ENCODE measurements at places on chromosomes 6 and 20.

GRCh38 chr6:132499757-132500156 is 13.2 kb downstream of the STX7 start:
- DNase-seq = no peak

DNA sequence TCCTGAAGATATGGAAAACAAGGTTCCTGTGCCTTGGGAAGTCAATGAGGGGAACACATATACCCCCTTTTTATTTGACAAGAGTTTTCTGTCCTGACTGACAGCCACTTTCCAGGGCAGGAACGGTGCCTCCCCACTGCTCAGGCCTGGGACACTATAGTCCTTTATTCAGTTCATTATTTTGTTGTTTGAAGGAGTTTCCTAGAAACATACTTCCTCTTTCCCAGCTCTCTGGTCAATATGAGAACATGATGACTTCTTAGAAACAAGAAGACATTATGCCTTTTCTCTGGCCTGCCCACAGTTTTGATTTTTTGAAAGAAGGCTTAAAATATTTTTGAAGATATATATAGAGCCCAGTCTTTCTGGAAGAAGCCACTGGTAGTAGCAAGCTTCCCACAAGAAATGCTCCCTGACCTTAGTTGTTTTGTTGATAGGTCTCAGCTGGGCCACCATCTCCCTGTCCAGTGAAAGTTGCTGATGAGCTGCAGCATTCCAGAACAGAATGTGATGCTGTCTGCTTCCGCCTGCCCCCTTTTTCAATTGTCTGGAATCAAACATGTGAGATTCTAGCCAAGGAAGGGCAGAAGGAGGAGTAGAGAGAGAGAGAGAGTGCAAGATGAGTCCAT is 350.0 kb upstream of the PRND start:
- no peak for DNase-seq

DNA sequence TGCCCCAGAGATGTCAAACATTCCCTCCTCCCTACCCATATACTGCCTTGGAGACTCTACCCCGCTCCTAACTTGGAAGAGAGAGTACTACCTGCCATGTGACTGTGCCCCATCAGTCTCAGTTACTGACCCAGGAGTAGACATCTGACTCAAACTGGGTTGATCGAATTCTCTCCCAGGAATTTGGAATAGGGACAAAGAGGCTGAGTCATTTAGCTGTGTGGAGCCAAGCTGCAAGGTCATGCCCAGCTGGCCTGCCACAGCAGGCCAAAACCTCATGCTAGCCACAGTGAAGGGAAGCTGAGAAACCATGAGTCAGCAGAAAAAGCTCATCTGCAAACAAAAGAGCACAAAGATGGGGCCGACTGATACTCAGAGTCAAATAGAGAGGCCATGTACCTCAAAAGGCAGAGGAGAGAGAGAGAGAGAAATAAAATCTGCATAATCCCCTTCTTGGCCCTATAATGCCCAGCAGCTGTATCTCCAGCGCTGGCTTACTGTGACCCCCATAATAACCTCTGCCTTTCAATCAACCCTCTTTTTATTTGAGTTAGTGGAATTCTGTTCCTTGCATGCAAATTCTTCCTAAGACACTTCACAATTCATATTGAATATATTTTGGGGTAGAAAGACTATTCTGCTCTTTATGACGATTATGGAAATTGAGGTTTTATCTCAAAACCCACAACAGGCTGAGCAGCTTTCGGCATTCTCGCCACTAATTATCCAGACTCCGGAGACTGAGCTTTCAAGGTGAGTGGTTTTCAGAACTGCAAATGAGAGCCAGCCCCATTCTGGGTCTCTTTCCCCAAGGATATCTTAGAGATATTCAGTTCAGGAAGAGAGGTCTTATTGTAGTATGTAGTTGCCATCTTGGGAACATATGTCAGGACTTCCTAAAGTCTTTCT is 21.4 kb upstream of the AKIRIN2 start:
- peak; percentile 87 for DNase-seq

DNA sequence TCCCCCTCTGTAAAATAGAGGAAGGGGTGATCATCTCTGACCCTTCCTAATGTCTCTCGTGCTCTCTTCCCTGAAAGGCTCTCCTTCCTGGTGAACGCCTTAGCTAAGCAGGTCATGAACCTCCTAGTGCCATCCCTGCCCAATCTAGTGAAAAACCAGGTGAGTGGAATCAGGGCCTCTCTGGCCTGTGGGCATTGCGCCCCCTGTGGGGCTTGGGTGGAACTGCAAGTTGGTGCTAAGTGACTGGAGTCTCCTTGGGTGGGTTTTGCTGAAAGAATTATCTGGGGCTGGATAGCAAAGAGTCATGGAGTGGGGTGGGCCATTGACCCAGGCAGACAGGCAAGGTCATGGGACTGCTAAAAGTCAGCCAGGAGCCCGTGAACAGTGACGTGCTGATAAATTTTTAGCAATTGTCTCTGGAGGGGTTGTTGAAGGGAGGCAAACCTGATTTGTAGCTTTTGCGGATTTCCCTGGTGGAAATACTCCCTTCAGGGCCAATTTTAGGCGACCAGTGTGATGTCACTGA is 8.9 kb downstream of the BPIFB1 start:
- DNase-seq = peak; percentile 58

DNA sequence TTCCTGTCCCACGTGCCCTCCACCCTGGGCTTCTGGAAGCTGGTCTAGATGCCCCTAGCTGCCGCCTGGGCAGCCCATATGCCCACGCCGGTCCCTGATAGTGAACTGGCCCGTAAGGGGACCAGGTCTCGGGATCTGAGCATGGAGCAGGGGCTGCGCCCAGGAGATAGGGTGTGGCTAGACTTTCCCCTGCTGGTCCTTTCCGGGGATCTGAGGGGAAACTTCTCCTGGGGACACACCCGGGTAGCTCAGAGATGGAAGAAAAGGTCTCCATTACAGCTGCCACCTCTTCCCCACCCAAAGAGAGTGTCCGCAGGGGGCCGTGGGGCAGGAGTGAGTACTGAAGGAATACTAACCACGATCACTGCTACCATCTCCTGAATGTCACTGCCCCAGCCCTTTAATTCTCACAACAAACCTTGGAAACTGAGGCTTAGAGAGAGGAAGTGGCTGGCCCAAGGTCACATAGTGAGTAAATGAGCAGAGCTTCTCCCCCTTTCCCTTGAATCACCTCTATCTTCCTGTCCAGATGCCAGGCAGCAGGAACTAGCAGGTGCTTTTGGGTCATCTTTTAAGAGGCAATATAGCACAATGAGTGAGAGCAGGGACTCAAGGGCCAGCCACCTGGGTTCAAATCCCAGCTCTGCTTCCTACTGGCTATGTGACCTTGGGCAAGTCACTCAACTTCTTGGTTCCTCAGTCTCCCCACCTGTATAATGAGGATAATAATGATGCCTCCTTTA is 11.8 kb upstream of the CCN5 start:
- DNase-seq = no peak

- DNase-seq = no peak
Observed at GRCh38 chr6:29924287-29924686, 18.0 kb upstream of the HLA-A start.

DNA sequence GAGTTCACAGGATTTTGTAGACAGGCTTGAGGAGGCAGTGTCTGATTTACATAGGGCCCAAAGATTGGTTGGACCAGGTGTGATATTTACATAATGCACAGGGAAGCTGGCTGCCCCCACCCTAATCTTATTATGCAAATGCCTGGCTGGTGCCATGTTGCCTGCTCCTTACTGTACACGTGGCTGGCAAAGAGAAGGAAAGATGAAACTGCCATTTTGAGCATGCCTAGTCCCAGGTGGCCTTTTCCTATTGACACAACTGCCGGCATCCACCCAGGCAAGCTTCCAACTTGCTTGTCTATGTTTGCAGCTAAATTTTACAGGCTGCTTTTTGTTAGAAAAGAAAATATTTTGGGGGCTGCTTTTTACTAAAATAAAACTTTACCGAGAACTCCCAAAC is 174.6 kb downstream of the LMBRD1 start:
- no peak for DNase-seq

- no peak for DNase-seq
Observed at GRCh38 chr6:139518556-139519091, 144.2 kb upstream of the CITED2 start.

DNA sequence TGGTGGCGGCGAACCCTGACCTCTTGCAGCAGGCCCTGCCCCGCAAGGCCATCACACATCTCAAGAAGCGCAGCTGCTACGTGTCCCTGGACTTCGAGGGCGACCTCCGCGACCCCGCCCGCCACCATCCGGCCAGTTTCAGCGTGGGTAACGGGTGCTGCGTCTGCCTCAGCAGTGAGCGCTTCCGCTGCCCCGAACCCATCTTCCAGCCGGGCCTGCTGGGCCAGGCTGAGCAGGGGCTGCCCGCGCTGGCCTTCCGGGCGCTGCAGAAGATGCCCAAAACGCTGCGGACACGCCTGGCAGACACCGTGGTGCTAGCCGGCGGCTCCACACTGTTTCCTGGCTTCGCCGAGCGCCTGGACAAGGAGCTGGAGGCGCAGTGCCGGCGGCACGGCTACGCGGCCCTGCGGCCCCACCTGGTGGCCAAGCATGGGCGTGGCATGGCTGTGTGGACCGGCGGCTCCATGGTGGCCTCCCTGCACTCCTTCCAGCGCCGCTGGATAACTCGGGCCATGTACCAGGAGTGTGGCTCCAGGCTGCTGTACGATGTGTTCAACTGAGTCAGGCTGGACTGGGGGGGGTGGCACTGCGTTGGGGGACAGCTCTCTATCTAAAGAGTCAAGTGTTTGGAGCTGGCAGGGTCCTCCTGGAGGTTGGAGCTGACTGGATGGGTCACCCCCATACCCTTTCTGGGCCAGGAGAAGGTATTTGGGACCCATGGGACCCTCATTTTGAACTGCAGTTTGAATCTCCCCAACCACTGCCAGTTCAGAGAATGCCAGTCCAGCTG is 1.1 kb downstream of the ACTL10 start:
- DNase-seq = peak; percentile 97

- no peak for DNase-seq
Observed at GRCh38 chr6:53311586-53311935, 37.2 kb downstream of the ELOVL5 start.

- DNase-seq = no peak
Observed at GRCh38 chr6:156102129-156102528, 646.5 kb upstream of the NOX3 start.

DNA sequence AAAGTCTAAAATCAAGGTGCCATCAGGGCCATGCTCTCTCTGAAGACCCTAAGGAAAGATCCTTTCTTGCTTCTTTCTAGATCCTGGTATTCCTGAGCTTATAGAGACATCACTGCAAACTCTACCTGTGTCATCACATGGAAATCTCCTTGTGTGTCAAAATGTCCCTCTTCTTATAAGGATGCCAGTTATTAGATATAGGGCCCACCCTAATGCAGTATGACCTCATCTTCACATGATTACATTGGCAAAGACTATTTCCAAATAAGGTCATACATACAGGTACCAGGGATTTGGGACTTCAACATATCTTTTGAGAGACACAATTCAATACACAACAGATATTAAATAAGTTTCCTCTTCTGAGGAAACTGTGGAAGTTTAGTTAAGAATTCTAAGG is 123.9 kb downstream of the UNC5CL start:
- DNase-seq = no peak

- DNase-seq = no peak
Observed at GRCh38 chr20:17282501-17282900, 55.7 kb downstream of the PCSK2 start.

DNA sequence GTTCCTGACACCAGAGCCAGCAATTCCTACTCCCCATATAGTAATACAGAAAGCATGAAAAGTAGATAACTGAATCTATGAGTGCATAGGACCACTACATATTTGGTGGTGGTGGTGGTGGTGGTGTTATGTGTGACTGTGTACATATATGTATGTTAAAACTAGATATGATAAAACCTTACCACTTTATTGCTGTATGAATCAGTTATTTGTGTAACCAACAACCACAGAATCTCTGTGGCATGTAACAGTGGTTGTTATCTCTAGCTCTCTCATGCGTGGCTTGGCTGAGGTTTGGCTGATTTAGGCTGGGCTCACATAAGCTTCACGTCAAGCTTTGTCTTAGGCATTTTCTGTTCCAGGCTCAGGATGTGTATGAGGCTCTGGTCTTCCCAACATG is 55.7 kb downstream of the PLCB1 start:
- DNase-seq = no peak

GRCh38 chr6:106510090-106510970 is 119.0 kb downstream of the RTN4IP1 start:
- DNase-seq = peak; percentile 69

DNA sequence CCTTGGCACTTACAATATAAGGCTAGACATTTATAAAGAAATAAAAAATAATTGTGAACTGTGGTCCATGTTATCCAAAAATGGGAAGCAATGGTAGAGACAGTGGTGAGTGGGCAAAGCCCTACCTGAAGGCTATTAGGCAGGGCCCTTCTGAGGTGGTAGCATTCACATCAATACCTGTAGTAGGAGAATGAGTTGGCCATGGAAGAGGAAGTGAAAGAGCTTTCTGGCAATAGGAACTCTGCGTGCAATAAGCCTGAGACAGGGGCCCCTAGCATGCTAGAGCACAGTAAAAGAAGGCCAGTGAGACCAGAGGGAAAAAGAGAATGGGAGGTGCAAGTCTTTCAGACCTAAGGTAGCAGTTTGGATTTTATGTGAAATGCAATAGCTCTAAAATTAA is 754.5 kb downstream of the PTPRT start:
- DNase-seq = no peak
